ENCODE measurements at places on chromosomes 1 and 21. TPM values are rescaled to one million over a fixed set of nuclear protein-coding genes. Genes with fewer than 3 reads are reported as not detected.

Gene GJC2
- 0.64 TPM for total RNA-seq

Gene IGSF21
- total RNA-seq, result not detected

Gene KIAA0040
- 0.67 TPM for total RNA-seq

Gene OLFML2B
- total RNA-seq, result 0.47 TPM

Gene SDHB
- 108 TPM for total RNA-seq

Gene CFAP141
- total RNA-seq, result not detected

Gene DYRK3
- 8.3 TPM for total RNA-seq

Gene ANGPTL3
- not detected for total RNA-seq

Gene TARBP1
- 15.7 TPM for total RNA-seq

Gene TTC13
- total RNA-seq, result 12.4 TPM

Gene KPRP
- not detected for total RNA-seq

Gene CNTN2
- total RNA-seq, result 0.01 TPM

Gene RCOR3
- 23.8 TPM for total RNA-seq

Gene CRP
- total RNA-seq, result not detected

Gene S100A9
- 1.1 TPM for total RNA-seq

Gene FAM43B
- total RNA-seq, result 5.9 TPM

Gene ENO1
- 2,833 TPM for total RNA-seq

Gene CCDC24
- 7.1 TPM for total RNA-seq

Gene CLCA2
- not detected for total RNA-seq

Gene CDK11B
- total RNA-seq, result 24.4 TPM

Gene TSPEAR
- not detected for total RNA-seq

Gene MYCL
- 1.3 TPM for total RNA-seq

Gene PYHIN1
- not detected for total RNA-seq

Gene PTGS2
- total RNA-seq, result 6.6 TPM

Gene B3GALT2
- not detected for total RNA-seq

Gene CELA2A
- total RNA-seq, result 0.13 TPM

Gene LAMTOR2
- total RNA-seq, result 160 TPM

Gene RGS1
- total RNA-seq, result not detected

Gene CDC7
- 5.0 TPM for total RNA-seq

Gene LIPI
- total RNA-seq, result not detected

Gene SLAMF9
- total RNA-seq, result 0.24 TPM

Gene CFHR1
- 0.20 TPM for total RNA-seq

Gene TEX38
- total RNA-seq, result not detected

Gene PLA2G2F
- not detected for total RNA-seq

Gene PRKAA2
- 2.8 TPM for total RNA-seq

Gene CAMSAP2
- 18.3 TPM for total RNA-seq

Gene TMEM269
- 0.08 TPM for total RNA-seq

Gene CYP2J2
- 0.07 TPM for total RNA-seq
